ENCODE measurements at places on chromosomes 2 and 18.
A peak's percentile ranks its signal among the peaks of the same experiment; 100 is the strongest.

- no peaks in the 10 kb centered on the region for H3K4me1 ChIP-seq
- H3K27me3 ChIP-seq, result peaks cover 21% of the 10 kb centered on the region
- no peaks in the 10 kb centered on the region for H3K36me3 ChIP-seq
- DNase-seq, result no peak
Observed at GRCh38 chr2:240662681-240663080, 20.0 kb downstream of the AQP12B start.

DNA sequence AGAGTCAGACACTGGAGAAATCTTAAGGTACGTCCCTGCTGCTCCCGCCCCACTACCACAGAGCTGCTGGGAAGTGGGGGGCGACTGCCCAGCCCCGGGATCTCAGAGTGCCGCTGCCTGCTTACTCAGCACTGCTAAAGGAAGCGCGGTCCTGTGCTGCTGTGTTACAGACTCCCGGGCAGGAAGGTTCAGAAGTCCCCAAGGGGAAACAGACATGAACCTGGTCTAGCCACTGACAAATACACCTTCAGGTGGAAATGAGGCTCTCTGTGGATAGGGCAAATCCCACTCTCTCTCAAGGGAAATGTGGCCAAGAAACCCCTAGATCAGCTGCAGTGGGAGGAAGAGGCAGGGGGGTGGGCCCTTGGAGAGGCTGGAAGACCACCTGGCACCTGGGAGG lies 13.7 kb downstream of the MTERF4 start:
- no peak for DNase-seq
- no peaks in the 10 kb centered on the region for H3K27me3 ChIP-seq
- H3K27ac ChIP-seq, result peak overlapping the region; percentile 43
- H3K36me3 ChIP-seq, result peaks cover 9% of the 10 kb centered on the region
- H3K4me1 ChIP-seq, result peaks cover 5% of the 10 kb centered on the region
- no peak overlapping the region for H3K4me3 ChIP-seq

GRCh38 chr2:24329700-24330099 lies 30.6 kb downstream of the ITSN2 start:
- peaks cover 32% of the 10 kb centered on the region for H3K4me1 ChIP-seq
- H3K27me3 ChIP-seq, result no peaks in the 10 kb centered on the region
- no peak for DNase-seq
- H3K4me3 ChIP-seq, result peak overlapping the region; percentile 41
- peak overlapping the region; percentile 61 for H3K27ac ChIP-seq

DNA sequence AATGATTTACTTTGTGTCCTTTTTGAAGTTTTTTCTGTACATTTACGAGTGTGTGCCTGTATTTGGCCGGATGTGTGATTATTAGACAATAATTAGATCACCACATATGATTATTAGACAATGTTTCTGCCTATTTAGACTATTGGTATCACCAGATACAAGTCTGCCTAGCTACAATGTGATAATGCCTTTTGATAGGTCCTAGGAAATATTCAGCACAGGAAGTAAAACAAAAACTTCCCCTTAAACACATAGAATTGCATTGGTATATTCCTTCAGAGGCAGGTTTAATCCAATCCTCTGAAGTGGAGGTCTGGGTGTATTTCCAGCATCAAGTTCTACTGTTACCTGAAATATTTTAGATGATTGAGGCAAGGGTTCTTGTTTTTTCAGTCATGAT lies 275.1 kb downstream of the TGIF1 start:
- peaks cover 6% of the 10 kb centered on the region for H3K4me1 ChIP-seq
- H3K36me3 ChIP-seq, result peaks cover 2% of the 10 kb centered on the region
- H3K27me3 ChIP-seq, result peaks cover 62% of the 10 kb centered on the region

DNA sequence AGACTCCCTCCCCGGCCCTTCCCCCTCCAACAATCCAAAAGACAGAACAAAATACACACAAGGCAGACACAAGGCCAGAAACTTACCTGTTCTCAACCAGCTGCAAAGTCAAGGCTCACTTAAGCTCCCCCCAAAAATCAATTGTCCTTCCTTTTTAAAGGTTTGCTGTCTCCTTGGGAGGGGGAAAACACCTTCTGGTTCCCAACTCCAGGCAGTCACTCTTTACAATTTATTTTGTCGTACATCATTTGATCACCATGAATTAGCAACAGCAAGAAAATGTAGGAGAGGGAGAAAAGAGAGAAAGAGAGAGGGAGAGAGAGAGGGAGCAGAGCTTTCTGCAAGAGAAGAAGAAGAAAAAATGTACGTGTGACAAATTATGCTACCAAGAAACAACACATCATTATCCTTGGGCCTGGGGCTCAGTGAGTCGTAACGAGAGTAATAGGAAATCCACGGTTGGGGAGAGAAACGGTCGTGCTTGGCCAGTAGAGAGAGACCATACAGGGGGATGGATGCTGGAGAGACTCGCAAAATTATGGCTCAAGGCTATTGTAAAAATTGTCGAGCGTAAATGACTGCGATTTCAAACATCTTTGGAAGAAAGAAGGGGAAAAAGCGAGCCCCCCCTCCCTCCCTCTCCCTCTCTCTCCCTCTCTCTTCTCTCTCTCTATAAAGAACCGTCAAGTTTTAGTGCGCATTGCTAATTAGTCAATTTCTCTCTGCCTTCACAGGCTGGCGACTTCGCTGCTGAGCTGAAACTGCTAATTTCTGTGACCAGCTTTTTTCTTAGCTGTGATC lies at the start of gene KLHL14:
Gene KLHL14, minus strand, starts transcription at position 443 of the 801 bp plus-strand sequence. CDS start 2,432 bp downstream, outside the sequence.
- H3K4me3 ChIP-seq, result peak within 1 kb of the TSS; percentile 82
- H3K27ac ChIP-seq, result no peak within 1 kb of the TSS
- peaks cover 10% of the 10 kb centered on the region for H3K4me1 ChIP-seq
- peaks cover 2% of the 10 kb centered on the region for H3K36me3 ChIP-seq
- DNase-seq, result no peak
- peaks cover 50% of the 10 kb centered on the region for H3K27me3 ChIP-seq

DNA sequence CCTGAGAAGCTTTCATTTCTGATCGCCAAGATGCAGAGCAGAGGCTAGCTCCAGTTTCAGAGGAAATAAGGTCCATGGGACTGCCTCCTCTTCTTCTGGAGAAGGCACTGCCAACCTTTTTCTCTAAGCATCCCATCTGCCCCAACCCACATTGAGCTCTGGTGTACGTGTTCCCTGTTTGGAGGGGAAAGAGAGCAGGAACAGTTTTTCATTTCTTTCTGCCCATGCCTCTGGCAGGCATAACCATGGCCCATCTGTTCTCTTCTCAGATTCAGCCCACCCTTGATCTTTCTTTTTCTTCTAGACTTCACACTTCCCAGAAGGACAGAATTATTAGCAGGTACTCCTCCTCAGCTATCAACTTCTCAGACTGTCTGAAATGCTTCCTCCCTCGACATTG lies 1110.3 kb upstream of the KLHL29 start:
- no peak overlapping the region for H3K4me3 ChIP-seq
- H3K27ac ChIP-seq, result no peak overlapping the region
- H3K36me3 ChIP-seq, result no peaks in the 10 kb centered on the region

- no peaks in the 10 kb centered on the region for H3K27me3 ChIP-seq
- peak overlapping the region; percentile 82 for H3K4me3 ChIP-seq
- H3K27ac ChIP-seq, result peak overlapping the region; percentile 93
- H3K4me1 ChIP-seq, result peaks cover 39% of the 10 kb centered on the region
Observed at GRCh38 chr18:47932190-47932589, 1.7 kb upstream of the SMAD2 start.

DNA sequence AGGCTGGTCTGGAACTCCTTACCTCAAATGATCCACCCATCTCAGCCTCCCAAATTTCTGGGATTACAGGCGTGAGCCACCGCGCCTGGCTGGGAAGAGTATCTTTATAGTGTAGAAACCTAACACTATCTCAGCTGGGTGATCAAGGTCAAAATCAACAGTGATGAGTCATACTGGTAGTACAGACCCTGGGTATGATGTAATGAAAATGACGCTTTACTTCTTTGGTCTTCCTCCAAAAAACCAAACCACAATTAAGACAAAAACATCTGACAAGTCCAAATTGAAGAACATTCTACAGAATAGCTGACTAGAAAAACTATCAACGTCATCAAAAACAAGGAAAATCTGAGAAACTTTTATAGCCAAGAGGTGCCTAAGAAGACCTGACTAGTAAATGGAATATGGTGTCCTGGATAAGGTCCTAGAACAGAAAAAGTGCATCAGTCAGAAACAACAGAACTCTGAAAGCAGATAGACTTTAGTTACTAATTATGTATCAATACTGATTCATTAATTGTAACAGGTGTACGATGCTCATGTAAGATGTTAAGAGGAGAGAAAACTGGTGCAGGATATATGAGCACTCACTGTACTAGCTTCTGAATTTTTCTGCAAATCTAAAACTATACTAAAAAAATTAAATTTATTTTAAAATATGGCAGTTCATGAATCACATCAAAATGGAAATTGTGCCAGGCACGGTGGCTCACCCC lies 25.4 kb downstream of the PDCL3 start:
- no peaks in the 10 kb centered on the region for H3K27me3 ChIP-seq
- peaks cover 24% of the 10 kb centered on the region for H3K4me1 ChIP-seq
- no peak for DNase-seq

- no peak for DNase-seq
- no peak overlapping the region for H3K4me3 ChIP-seq
- H3K36me3 ChIP-seq, result no peaks in the 10 kb centered on the region
- H3K4me1 ChIP-seq, result peaks cover 2% of the 10 kb centered on the region
- H3K27me3 ChIP-seq, result peaks cover 3% of the 10 kb centered on the region
- H3K27ac ChIP-seq, result no peak overlapping the region
Observed at GRCh38 chr18:44799382-44799906, 118.8 kb downstream of the SETBP1 start.

GRCh38 chr2:231210782-231211181 lies 12.4 kb downstream of the ARMC9 start:
- no peaks in the 10 kb centered on the region for H3K36me3 ChIP-seq
- no peak overlapping the region for H3K4me3 ChIP-seq
- no peak for DNase-seq
- peaks cover 6% of the 10 kb centered on the region for H3K27me3 ChIP-seq
- peaks cover 4% of the 10 kb centered on the region for H3K4me1 ChIP-seq

DNA sequence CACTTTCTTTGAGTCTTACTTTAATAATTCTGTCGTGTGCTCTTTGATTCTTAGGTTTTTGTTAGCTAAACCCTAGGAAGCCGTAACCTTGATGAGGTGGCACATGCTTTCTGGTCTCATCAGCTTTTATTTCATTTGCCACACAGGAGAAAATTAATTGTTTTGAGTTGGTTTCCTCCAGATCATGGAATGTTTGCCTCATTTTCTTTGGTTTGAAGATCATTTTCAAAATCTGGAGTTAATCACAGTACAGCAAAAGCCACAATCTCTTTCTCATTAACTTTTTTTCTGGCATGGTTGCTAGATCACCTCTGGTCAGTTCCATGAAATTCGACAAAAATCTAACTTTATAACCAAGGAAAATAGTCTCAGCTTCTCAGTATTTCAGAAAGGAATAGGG lies 182.9 kb downstream of the MYO1B start:
- H3K27ac ChIP-seq, result no peak overlapping the region
- H3K4me3 ChIP-seq, result no peak overlapping the region

DNA sequence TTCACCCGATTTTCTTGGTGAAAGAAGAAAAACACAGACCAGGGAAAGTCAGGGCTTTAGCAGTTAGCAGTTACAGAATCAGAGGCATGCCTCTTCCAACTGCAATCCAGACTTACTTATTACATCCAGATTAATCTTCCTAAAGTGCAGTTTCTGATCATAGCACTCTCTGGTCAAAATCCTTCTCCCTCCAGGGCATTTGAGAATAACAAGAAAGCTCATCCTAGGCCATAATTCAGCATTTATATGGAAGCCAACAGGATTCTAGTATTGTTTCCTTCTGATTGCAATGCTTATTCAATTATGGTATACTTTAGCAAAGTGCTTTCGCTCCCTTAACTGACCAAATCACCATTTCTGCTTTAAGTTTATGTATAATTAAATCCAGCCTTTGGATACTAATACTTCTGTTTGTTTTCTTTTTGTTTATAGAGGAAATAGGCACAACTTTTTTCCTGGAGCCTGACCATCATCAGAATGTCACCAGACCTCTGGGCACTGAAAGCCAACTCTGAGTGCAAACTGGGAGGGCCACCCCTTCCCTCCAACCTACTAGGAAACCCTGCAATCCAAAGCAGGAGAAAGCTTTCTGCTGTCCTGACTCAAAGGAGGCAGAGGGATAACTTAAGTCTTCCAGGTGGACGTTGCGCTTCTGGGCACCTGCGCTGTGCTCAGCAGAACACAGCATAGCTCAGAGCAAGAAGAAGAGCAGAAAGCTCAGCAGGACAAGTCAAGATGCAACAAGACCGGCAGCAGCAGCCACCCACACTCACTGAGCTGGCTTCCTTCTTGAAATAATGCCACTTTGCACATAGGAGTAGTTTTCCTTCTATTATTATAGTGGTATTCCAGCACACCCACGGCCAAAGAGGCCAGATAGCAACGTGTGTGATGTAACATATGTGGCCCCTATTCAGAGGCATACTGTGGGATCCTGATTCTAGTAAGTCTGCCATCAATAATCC lies 99.3 kb downstream of the STK39 start:
- peaks cover 8% of the 10 kb centered on the region for H3K36me3 ChIP-seq
- H3K27ac ChIP-seq, result no peak overlapping the region
- peaks cover 19% of the 10 kb centered on the region for H3K4me1 ChIP-seq
- no peak overlapping the region for H3K4me3 ChIP-seq

DNA sequence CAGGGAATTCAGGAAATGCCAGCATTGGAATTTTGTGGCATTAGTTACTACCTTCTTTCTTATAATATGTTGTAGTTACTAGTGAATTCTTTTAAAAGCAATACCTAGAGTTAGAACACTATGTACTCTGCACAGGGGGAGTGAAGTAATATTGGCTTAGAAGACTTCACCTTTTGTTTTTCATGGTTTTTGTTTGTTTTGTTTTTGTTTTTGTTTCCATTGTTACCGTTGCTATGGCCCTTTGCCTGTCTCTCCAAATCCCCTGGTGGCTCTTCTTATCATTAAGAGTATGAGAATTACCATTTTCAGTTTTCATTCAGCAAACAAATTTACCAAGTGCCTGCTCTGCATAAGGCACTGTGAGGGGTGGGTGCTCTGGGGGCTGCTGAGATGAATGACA lies 160.1 kb downstream of the HAUS1 start:
- H3K4me1 ChIP-seq, result peaks cover 32% of the 10 kb centered on the region
- H3K27me3 ChIP-seq, result no peaks in the 10 kb centered on the region
- H3K4me3 ChIP-seq, result peak overlapping the region; percentile 7
- no peak for DNase-seq

DNA sequence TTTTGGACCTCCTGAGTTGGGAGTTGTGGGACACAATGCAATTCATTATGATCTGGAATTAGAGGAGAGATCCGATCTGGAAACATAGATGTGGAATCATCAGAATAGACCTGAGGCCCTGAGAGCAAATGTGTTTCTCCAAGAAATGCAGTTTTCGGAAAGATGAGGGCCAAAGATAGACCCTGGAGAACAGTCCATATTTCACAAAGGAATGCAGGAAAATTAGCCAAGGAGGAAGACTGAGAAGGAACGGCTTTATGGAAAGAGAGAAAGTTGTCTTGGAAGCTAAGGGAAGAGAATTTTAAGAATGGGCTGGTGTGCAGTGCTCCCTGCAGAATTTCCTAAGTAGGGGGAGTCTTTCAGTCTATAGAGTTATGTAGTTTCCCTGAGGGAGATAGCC lies 11.1 kb upstream of the ZNF532 start:
- H3K36me3 ChIP-seq, result peaks cover 2% of the 10 kb centered on the region
- peaks cover 3% of the 10 kb centered on the region for H3K4me1 ChIP-seq
- H3K4me3 ChIP-seq, result no peak overlapping the region
- no peak for DNase-seq
- peaks cover 46% of the 10 kb centered on the region for H3K27me3 ChIP-seq

- no peaks in the 10 kb centered on the region for H3K36me3 ChIP-seq
- peak overlapping the region; percentile 91 for H3K4me3 ChIP-seq
- no peak for DNase-seq
- H3K27ac ChIP-seq, result peak overlapping the region; percentile 57
- H3K27me3 ChIP-seq, result peaks cover 13% of the 10 kb centered on the region
Observed at GRCh38 chr2:127024769-127025358, 82.1 kb downstream of the BIN1 start.

All from T-helper 17 cell (primary cell).